ENCODE measurements at places on chromosomes 1 and 21.

DNA sequence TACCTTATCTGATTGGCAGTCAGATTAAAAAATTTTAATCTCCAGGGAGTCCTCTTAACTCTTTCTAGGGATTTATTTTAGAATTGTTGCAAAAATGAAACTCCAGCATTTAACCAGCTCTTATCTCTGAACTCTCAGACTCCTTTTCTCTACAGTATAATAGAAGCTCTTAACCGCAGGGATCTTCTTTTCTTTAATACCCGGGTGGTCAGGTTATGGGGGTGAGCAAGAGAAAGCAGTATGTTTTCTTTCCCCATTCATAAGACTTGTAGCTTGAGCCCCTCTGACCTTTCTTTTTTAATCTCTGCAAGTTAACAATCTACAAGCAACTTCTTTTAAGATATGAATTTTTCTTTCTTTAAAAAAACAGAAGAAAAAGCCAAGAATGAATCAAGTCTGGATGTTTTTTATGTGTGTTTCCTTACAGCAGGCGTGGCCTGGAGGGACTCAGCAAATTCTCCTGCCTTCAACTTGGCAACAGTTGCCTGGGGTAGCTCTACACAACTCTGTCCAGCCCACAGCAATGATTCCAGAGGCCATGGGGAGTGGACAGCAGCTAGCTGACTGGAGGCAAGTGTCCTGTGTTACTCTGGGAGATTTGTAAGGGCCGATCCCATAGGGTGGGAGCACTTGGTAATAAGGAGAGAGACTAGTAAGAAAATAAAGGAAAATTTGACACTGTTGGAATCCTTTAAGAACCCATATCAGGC is 13.4 kb upstream of the OLFML3 start:
- no peak for DNase-seq

GRCh38 chr1:160284220-160284781 is 632 bp downstream of the PEX19 start:
- DNase-seq, result peak; percentile 21

- no peak for DNase-seq
Observed at GRCh38 chr1:117886101-117886795, 43.2 kb downstream of the GDAP2 start.

DNA sequence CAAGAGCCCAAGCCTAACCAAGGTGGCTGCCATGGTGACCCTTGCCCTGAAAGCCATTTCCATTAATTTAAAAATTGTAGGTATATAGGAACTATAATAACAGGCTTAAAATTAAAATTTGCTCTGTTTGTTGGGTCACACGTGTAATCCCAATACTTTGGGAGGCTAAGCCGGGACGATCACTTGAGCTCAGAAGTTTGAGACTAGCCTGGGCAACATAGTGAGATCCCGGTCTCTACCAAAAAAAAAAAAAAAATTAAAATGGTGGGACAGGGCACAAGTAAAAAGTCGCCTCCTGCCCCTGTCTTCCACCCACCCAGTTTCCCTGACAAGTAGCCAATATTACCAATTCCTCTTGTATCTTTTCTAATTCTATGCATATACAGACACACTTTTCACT is 6.6 kb downstream of the CAPZA1 start:
- no peak for DNase-seq

DNA sequence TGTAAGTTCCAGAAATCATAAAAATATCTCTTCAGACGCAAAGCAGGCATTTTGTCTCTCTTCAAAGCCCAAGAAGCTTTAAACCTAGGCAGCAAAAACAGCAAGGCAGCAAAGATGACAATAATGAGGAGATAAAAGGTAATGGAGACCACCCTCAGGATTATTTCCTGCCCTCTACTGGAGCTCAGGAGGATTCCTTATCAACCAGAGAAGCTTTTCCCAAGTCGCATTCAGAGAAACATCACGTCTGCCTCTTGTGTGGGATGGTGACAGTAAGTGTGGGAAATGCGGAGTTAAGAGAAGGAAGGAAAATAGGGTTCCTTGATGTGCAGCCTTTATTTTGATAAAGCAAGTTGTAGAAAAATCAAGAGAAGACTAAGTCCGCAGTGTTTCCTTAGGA is 365.8 kb downstream of the RGS7 start:
- no peak for DNase-seq

DNA sequence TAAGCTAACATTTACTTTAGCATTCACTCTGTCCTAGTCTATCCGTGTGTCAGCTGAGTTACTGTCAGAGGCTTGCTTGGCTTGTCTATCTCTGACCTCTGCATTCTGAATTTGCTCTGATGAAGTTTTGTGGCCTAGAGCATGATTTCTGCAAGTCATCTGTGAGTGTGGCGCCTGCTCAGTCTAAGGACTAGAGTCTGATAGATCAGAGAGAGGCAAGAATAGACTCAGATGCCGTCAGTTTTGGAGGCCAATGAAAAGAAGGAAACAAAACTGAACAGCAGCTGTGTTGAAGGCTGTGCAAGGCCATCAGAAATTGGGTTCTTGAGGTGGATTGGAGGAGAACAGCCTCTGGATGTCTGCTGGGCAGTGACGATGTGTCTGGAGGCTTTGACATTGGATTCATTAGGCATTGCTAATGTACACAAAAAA is 573.1 kb downstream of the USP25 start:
- DNase-seq, result no peak

- no peak for DNase-seq
Observed at GRCh38 chr1:219049501-219049900, 124.2 kb upstream of the LYPLAL1 start.

DNA sequence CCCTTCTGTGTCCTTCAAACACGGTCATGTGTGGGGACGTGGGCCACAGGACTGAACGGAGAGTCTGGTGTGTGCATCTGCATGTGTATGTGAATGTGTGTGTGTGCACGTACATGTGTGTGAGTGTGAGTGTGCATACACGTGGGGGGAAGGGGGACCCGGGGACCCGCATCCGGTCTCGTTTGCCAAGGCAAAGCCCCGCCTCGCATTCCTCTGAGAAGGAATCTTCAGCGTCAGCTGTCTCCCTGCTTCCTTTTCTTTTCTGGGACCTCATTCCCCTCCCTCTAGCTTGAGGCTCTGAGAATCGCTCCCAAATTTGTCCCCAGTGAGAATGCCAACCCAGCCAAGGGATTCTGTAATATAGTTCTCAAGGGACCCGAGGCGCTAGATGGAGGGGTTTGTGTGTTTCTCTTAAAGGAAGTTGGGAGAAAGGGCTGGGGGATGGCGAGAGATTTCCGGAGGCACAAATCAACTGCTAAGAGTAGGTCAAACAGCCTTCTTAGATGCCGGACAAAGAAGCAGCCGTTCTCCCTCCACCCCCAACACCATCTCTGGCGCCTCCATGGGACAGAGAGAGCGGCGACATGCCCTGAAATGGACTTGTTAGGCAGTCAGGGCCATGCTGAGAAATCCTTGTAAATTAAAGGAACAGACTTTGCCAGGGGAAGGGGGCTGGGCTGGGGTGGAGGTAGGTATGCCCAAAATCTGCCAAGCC is 6.6 kb downstream of the IFFO2 start:
- no peak for DNase-seq

DNA sequence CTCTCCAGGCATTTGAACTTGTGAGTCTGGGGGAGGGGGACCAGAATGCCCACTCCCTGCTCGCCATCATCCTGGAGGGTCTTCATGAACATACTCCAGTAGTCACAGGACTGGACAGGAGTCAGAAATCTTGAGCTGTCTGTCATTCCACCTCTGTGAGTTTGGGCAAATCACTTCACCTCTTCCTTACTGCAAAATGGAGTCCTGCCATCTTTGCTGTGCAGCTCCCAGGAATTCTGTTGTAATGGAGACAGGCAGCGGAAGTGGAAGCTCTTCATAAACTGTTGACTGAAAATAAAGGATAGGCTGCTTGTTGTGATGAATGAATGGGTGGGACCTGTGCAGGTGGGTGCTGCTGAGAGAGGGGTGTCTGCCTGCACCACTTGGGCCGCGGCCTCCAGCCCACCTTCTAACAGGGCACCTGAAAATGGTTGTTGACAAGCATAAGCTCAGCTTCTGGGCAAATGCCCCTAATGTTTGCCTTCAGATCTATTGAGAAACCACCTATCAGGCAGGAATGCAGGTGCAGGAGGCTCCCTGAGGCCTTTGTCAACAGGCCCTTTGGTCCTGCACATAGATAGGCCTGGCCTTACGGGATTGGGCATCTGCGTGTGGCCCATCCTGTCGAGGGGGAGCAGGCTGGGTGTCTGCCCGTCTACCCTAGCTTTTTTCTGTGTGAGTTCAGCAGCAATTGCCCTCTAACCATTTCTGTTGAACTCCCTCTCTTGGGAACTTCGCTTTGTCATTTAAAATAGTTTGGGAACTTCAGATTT is 321.0 kb downstream of the RPS6KC1 start:
- DNase-seq, result no peak

GRCh38 chr1:228089519-228090380 is 7.2 kb downstream of the ARF1 start:
- no peak for DNase-seq

GRCh38 chr1:227753999-227754711 is 18.9 kb downstream of the SNAP47 start:
- DNase-seq, result no peak

GRCh38 chr1:91760512-91760911 is 125.4 kb downstream of the TGFBR3 start:
- no peak for DNase-seq

DNA sequence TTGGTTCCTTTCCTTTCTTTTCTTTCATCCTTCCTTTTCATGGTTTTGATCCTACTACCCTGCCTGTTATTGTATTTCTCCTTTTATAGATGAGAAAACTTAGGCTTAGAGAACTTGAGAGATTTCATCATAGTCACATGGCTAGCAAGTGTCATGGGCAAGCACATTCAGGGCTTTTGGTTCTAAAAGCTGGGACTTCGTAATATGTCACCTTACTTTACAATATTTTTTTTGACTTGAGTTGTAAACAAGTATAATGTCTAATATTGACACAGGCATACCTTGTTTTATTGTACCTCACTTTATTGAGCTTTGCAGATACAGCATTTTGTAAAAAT is 70.7 kb downstream of the MTR start:
- no peak for DNase-seq

- DNase-seq, result no peak
Observed at GRCh38 chr1:209863766-209864485, 36.2 kb downstream of the UTP25 start.

DNA sequence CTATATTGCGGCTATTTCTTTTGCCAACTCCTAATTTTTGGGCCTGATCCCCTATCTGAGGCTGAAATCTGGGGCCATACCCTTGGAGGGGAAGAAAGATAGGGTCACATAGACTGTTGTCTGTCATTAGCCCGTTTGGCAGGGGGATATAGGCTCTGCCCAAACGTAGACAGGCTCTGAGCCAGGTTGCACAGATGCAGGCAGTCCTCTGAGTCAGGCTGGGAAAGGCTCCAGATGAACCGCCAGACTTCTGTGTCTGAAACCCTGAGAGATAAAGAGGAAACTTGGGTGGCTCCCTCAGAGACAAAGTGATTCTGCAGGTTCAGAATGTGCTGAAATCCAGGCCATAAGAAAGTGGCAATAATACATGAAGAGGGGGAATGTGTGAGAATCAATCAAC is 4.0 kb upstream of the CAP1 start:
- DNase-seq, result no peak

DNA sequence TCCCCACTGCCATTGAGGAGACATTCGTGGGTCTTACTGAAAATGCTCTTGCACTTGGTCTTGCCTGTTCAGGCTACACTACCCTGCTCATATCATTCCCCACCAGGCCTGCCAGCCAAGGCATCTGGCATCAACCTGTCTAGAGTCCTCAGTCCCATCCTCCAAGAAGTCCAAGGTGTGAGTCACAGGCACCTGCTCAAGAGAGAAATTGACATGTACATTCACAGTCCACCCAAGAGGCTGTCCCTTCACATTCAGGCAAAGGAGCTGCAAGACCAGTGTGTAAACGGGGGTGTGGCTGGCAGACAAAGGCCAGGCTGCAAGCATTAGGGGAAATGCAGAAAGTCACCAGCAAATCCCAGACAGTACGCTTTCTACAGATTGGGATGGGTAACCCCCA is 13.1 kb upstream of the PLA2G2C start:
- no peak for DNase-seq

GRCh38 chr1:190001187-190001586 is 476.5 kb downstream of the BRINP3 start:
- no peak for DNase-seq

GRCh38 chr1:31778763-31779488 is 14.8 kb upstream of the ADGRB2 start:
- no peak for DNase-seq

DNA sequence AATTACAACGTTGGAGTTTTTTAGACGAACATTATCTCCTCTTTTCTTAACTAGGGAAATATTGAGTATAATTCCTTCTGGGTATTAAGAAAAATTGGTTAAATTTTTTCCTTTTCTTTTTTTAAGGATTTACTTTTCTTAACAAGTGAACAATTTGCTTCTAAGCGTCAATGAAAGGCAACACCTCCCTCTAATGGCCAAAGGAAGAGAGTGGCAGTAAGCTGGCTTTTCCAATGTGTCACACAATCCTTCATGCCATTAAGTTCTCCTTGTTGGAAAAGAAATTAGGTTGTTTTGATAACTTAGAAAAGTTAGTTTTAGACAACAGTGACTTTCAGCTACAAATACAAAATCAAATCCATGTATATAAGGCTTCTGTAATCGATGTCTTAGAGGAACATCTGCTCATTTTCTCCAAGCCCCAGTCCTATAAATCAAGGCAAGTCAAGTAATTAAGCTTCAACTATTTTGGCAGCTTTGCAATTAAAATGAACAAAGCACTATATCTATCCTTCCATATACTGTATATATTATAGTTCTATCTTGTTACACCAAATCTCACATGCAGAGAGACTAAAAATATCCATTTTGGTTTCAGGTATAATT is 62.8 kb downstream of the EDEM3 start:
- DNase-seq, result no peak

GRCh38 chr1:212161231-212161781 is 123.9 kb upstream of the PPP2R5A start:
- DNase-seq, result no peak

DNA sequence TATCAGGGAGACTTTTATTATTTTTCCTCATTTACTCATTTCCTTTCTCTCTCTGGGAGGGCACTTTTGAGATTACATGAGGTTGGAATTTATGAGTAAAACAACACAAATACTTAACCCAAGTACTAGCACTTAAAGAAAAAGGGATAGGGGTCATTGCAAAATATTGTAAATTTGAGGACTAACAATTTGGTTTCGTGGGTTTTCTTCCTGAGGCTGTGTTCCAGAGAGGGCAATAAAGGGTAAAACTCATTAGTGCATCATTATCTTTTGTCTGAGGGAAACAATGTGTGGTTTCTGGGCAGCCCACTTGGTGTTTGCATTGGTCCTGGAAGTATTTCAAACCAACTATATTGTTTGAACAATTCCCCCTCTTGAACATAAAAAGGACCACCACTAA is 96.5 kb downstream of the GREM2 start:
- no peak for DNase-seq

GRCh38 chr1:63454269-63454668 is 68.8 kb downstream of the ITGB3BP start:
- DNase-seq, result no peak

GRCh38 chr1:179043266-179043665 is 17.6 kb downstream of the FAM20B start:
- DNase-seq, result no peak

- no peak for DNase-seq
Observed at GRCh38 chr21:36452281-36452825, 27.6 kb downstream of the CLDN14 start.

GRCh38 chr1:197622371-197622770 is 152.9 kb downstream of the DENND1B start:
- no peak for DNase-seq

Measured in DMS79 treated with DMSO at 0.1 percent for 48 hours (cell line).